ENCODE measurements at places on chromosomes 16 and 17.

DNA sequence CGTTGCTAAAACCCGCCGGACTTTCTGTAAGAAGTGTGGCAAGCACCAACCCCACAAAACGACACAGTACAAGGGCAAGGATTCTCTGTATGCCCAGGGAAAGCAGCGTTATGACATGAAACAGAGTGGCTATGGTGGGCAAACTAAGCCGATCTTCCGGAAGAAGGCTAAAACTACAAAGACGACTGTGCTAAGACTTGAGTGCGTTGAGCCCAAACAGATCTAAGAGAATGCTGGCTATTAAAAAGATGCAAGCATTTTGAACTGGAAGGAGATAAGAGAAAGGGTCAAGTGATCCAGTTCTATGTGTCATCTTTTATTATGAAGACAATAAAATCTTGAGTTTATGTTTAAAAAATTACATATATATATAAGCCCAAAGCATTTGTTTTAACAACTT lies 20.3 kb downstream of the HELZ start:
- no peak for DNase-seq

DNA sequence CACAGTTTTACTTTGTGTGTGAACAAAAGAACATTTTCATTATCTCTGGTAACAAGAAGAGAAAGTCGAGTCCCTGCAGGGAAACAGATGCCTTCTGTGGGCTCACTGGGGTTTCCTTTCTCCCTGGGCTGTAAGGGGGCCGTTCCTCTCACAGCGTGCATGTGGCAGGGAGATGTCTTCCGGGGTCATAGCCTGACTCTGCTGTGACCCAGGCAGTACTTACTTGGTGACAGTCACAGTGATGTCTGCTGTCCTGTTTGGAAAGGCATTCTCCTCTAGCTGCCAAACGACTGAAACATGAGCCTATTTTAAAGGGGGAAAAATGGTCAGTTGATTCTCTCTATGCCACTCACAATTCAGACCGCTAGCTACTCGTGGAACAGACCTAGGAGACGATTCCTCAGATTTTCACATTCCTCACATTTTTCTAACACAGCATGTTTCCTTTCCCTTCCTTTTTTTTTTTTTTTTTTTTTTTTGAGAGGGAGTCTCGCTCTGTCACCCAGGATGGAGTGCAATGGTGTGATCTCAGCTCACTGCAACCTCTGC lies 7.3 kb downstream of the HASPIN start:
- no peak for DNase-seq

DNA sequence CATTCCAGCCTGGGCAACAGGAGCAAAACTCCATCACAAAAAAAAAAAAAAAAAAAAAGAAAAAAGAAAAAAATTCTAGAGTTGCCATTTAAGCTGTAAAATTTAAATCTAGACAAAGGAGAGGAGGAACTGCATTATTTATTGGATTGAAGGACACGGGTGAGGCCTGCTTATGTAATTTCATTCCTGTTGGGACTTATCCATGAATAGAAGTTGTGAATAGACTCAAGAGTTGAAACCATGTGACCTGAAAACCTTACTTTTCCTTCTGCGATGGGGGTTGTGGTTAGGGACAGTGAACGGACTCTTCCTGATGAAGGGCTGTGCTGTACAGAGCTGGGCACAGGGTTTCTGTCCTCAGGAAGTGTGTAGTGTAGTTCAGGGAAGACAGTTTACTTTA lies 22.5 kb downstream of the BANP start:
- no peak for DNase-seq

DNA sequence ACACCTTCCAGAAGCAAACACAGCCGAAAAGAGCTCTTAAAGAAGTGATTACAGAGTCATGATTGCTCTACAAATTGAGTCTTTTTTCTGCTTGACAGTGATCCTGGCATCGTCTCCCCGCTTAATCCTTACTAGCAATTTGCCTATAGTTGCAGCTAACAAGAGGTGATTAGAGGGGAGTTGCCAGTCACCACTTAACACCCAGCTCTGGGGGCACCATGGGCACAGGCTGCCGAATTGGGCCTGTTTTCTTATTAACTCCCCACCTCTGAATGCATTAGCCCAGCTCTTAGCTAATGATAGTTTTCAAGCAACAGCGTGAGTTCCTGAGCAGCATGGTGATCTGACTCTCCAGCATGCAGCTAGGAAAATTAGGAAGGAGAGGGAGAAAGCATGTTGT lies 93.5 kb downstream of the RBFOX1 start:
- DNase-seq = no peak

- no peak for DNase-seq
These were observed 13.4 kb downstream of the TK2 start for GRCh38 chr16:66536525-66536924.

- no peak for DNase-seq
These were observed 4.7 kb downstream of the CDC42EP4 start for GRCh38 chr17:73307130-73307529.

DNA sequence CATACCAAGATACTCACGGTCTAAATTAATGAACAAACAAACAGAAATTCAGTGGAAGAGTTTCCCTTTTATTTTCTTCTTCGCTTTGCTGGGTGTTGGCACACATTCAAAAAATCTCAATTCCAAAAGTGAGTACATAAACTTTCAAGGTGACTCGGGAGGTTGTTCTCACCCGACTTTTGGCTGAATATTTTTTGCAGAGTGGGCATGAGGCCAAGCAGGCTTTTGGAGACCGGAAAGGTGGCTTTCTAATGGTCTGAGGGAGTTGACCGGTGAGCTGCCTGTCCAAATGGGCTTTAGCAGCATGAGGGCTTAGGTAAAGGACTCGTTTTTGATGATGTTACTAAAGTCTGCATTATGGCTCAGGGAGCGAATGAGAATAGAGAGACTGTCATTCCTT lies 318.7 kb downstream of the CPPED1 start:
- DNase-seq = no peak

GRCh38 chr16:49932946-49933345 lies 77.0 kb upstream of the ZNF423 start:
- no peak for DNase-seq

DNA sequence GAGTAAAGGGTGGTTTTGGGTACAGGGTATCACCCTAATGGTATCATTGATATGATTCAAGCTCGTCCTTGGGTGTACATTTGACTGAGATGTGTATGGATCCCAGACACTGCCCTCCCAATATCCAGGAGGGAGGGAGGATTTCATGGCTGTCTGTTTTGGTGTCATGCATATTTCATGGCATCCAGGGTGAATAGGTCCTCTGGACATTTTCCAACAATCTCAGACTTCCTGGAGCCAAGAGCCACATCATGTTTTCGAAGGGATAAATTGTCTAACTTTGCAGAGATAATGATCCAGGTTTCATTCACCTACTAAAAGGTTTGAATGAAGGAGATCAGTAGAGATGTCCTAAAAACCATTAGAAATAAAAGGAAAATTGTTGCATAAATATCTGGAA lies 431.9 kb downstream of the SHISA9 start:
- DNase-seq = no peak

DNA sequence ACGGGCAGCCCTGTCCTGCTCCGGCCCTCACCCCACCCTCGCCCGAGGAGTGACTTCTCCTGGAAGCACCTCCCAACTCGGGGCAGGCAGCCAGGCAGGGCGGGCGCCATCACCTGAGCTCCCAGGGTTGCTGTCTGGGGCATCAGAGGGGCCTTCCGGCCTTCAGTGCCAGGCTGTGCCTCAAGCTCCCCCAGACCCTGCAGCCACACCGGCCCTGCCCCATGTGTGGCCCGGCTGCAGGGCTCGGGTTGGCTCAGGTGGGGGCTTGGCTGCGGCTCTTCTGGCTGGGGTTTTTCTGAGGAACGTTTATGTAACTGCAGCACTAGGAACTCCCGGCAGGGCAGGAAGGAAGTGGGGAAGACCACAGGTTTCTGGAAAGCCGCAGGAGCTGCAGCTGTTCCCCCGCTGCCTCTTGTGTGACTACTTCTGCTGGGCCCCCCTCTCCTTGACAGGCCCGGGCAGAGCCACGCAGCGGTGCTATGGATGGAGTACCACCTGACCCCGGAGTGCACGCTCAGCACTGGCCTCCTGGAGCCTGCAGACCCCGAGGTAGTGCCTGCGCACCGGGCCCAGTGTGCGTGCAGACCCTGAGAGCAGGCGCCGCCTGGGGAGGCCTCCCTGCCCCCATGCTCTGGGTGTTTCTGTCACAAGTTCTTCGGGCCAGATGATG lies 45.6 kb downstream of the PRMT7 start:
- DNase-seq = peak; percentile 71

GRCh38 chr16:28098959-28099945 lies 35.7 kb upstream of the GSG1L start:
- no peak for DNase-seq

DNA sequence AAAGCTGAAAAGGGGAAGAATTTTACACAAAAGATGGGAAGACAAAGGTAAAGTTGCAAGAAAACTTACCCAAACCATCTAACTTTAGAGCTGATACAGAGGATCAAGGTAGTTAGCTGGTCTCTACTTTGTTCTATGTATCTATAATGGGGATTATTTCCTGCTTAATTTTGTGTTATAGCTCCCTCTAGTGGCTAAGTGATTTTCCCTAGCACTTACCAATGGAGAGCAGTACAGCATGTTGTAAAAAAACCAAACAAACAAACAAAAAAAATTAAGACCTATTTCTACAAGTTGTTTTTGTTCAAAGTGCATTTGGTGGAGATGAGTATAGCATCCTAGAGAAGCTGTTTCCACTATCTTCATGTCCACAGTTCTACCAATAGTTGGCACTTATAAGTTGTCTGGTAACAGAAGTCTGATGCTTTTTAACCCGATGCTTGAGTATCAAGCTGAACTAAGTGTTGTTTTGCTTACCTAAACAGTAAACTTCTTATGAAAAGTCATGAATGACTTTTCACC lies 7.5 kb downstream of the SRSF1 start:
- DNase-seq = peak; percentile 80

All from CD4-positive, alpha-beta T cell treated with Interleukin-4 for 4 hours (primary cell).